ENCODE measurements at places on chromosomes 3 and 15. TPM values are rescaled to one million over a fixed set of nuclear protein-coding genes. Genes with fewer than 3 reads are reported as not detected.

- DNase-seq, result no peak
Observed at GRCh38 chr3:113254171-113254947, 43.0 kb downstream of the BOC start.

- DNase-seq, result no peak
Observed at GRCh38 chr15:63879211-63879610, 45.5 kb upstream of the HERC1 start.

DNA sequence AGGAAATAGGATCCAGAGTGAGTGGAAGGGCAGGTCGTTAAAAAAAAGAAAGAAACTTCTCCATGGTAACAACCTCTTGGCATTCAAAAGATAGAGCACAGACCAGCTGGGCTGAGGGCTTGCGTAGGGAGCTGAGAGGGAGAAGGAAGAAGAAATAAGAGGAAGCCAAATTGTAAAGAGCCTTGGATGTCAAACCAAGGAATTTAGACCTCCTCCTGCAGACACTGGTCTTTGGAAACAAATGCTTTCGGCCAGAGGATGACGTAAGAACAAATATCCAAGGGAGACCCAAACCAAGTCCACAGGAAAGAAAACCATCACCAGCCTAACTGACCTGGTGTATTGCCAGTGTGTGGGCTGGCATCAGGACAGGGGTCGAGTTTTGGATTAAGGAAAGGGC is 155.2 kb downstream of the UACA start:
- no peak for DNase-seq

- DNase-seq, result no peak
Observed at GRCh38 chr3:62936626-62937254, 61.5 kb upstream of the CADPS start.

GRCh38 chr3:5194801-5195509 is 7.4 kb downstream of the EDEM1 start:
- peak; percentile 80 for DNase-seq

GRCh38 chr3:72143322-72143721 is 358.4 kb upstream of the PROK2 start:
- peak; percentile 46 for DNase-seq

DNA sequence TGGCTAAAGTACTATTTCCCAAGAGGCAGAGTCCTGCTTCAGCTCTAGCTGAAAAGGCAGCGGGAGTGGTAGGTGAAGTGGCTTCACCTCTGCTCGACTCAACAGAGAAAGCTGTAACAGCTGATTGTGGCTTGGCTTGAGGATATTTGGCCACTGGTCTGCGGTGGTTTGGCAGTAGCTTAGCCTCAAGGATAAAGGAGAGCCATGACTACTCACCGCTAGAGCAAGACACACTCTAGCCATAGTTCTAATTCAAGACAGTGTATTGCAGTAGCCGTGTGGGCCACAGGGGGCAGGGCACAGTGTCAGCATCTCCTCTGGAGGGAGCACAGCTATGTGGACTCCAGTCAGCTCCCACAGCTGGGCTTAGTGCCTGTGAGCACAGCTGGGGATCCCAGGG is 23.5 kb downstream of the TPRG1 start:
- DNase-seq, result peak; percentile 29

GRCh38 chr3:48614044-48614443 is 4.6 kb upstream of the UQCRC1 start:
- DNase-seq, result peak; percentile 84

GRCh38 chr15:78129077-78129750 is 2.0 kb downstream of the CIB2 start:
- no peak for DNase-seq

DNA sequence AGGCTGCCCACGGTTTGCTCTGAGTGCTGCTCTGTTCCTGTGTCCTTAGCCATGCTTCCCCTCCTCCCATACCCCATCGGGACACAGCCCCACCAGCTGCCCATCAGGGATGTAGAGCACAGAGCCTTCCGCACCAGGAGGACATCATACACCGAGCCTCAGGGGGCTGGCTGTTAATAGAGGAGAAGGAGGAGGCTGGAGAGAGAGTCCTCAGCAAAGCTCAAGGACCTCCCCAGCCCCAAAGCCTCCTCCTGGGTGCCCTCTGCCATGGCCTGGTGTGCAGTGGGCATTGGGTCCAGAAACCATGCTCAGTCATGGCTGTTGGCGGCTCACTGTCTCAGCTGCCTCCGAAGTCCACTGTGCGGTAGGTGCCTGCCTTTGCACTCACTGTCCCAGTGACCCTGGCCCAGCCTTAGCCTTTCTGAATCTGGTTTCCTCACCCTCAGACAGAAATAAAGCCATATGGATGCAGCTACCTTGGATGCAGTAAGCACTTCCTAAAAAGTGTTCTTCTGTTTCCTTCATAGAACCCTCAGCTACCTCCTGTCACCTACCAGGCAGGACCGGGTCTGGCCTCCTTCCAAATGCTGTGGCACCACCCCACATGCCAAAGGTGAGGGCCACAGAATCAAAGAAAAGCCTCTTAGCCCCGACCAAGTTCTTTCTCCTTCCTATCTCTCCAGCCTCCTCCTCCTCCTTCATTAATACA is 53.9 kb downstream of the ACAD9 start:
- DNase-seq, result no peak

DNA sequence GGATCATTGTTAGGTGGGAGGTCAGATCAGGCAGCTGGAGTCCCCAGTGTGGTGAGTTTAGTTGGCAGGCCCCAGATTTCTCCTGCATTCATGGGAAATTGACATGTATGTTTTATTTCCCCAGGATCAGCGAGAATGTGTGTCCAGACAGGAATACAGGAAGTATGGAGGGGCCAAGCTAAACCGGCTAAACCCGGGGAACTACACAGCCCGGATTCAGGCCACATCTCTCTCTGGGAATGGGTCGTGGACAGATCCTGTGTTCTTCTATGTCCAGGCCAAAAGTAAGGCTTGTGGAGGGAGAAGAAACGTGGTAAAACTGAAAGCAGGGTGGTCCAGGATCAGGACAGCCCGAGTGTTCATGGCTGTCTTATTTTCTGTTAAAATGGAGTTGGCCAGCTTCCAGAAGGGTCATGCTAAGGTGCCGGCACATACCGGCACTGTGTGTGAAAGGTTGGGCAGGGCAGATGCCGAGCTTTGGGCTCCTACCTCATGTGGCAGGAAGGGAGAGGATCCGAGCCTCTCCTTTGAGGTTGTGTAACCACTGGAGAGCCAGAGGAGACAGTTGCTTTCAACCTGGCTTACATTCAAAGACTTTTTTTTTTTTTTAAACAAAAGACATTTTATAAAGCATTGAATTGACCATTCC is 83.1 kb downstream of the PGPEP1L start:
- DNase-seq, result no peak

GRCh38 chr3:101133652-101134051 is 140.4 kb upstream of the ABI3BP start:
- DNase-seq, result no peak

GRCh38 chr3:73451301-73451944 is 173.3 kb downstream of the PDZRN3 start:
- no peak for DNase-seq

- DNase-seq, result no peak
Observed at GRCh38 chr15:82679626-82680199, 30.0 kb downstream of the AP3B2 start.

GRCh38 chr15:93705753-93706455 is 525.5 kb upstream of the MCTP2 start:
- DNase-seq, result no peak

- DNase-seq, result no peak
Observed at GRCh38 chr15:43877371-43877770, 50.6 kb downstream of the WDR76 start.

DNA sequence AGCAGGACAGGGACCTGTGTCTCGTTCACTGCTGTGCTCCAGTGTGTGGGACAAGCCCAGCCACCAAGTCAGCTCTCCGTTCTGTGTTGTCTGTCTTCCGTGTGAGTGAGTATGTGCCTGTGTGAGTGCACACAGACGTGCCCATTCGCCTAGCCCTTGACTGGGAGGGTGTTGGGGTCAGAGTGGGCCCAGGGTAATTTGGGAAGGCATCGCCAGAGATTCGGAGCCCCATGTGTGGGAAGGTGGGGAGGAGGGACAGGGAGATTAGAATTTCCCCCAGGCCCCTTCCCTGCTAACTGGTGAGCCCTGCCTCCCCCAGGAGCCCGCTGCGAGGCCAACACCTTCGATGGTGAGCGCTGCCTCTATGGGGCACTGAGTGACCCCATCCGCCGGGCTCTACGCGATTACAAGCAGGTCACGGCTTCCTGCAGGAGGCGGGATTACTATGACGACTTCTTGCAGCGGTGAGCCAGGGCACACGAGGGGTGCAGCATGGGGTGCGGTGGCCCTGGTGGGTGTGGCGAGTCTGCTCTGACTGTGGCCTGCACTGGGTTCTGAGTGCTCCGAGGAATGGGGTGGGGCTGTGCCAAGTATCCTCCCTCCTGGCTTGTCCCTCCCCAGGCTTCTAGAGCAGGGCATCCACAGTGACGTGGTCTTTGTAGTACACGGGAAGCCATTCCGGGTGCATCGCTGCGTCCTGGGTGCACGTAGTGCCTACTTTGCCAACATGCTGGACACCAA is 3.1 kb downstream of the ABTB1 start:
- DNase-seq, result no peak

DNA sequence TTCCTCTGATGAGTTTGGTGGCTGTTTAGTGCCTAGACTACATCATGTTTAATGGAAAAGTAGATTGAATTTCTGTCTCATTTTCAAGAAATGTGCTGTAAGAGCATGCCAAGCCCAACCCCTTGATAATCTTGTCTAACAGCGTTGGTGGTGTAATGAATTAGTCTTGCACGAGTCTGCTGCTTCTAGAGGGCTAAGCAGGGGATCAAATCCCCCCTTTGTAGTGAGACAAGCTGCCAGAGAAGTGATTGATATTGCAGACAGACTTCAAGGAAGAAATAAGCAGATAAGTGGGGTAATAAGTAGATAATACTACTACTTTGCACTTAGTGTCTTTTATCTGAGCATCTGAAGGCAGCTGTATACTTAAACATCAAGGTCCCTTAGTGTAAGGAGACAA is 141.4 kb downstream of the TP63 start:
- DNase-seq, result no peak

- no peak for DNase-seq
Observed at GRCh38 chr3:193732827-193733226, 139.8 kb downstream of the OPA1 start.

DNA sequence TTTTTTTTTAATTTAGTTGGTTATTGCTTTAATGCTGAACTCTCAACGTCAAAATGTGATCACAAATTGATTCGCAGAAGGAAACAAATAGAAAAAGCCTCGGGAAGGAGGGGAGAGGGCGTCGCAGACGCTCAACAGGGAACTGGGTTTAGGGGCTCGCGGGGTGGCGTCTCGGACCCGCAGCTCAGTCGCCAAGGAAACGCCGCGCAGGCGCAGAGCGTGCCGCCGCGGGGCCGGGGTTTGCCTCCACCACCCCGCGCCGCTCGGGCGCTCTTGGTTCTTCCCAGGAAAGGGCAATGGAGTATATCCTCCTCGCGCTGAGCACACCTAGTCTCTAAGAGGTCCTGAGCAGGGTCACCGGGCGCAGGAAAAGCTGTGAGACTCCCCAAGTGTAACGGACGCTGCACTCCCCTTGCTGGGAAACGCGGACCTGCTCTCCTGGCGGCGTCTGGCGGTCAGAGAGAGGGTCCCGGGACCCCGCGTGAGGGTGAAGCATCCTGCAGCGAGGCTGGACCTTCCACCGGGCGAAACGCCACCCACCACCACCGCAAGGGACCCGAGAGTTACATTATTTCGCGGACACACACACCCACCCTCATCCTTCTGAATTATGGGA is 753 bp downstream of the PLCH1 start:
- DNase-seq, result peak; percentile 77

DNA sequence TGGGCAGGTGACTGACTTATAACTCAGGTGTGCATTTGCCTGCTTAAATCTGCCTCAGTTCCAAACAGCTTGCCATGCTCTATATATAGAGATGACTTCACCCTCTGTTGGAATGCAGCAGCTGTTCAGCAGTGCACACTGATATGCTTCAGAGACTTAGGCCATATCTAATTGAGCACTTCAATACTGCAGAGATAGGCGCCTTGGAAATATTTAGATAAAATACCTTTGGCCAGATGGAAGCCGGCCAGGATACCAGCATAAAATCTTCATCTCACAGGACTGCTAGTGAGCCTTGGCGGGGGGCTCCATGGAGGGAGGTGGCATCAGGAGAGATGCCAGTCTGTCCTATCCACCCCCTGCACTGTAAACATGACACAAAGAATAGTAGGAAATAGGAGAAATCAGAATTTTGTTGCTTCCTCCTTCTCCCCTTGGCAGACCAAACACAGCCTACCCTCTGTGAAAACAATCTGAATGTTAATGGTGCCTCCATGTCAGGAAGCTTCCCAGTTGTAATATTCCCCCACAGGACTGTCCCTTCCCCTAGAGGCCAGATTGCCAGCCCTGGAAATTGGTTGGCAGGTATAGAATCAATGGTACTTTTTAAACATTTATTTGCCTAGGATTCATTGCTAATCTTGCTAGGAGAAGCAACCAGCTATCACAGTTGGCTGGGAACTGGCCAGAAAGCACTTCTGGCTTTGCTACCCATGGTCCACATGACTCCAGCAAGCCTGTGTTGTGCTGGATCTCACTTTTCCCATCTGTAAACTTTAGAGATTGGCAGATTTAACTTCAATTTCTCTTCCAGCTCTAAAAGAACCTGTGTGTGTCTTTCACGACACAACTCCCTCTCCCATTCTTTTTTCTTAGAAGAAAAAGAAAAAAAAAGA is 215.5 kb upstream of the KCNMB2 start:
- DNase-seq, result peak; percentile 68

GRCh38 chr3:10122724-10123123 is 7.2 kb downstream of the BRK1 start:
- no peak for DNase-seq

- peak; percentile 20 for DNase-seq
Observed at GRCh38 chr3:53170325-53171063, 9.5 kb downstream of the PRKCD start.

- no peak for DNase-seq
Observed at GRCh38 chr3:118533676-118534075, 501.0 kb downstream of the IGSF11 start.

DNA sequence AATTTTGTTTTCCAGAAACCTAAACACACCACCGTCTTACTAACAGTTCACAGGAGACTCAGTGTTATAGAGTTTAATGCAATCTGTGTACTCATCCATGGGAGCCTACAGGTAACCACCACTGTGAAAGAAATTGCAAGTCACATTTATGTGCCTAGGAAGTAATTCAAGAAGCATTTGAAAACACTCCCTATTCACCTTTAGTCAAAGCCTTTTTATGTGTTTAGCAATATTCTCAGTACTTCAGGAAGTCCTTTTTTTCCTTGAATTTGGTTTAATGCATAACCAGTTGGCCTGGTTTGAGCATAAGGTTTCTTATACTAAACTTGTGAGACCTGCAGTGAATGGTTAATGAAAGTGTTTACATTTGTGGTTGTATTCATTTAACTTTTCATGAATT is 346.1 kb downstream of the CHST2 start:
- DNase-seq, result no peak

IQCF5 gene
- total RNA-seq, result not detected

FGD5 gene
- 1.1 TPM for total RNA-seq

CADPS gene
- total RNA-seq, result 57.8 TPM

UROC1 gene
- not detected for total RNA-seq

PAQR5 gene
- total RNA-seq, result 0.39 TPM

HCLS1 gene
- total RNA-seq, result 0.57 TPM

GABRA5 gene
- not detected for total RNA-seq

TMEM89 gene
- not detected for total RNA-seq

ENTPD3 gene
- total RNA-seq, result 0.42 TPM

TGM4 gene
- not detected for total RNA-seq

TERC gene
- total RNA-seq, result 7.1 TPM

Measured in cardiac muscle cell (in vitro differentiated cells and primary cell).